ENCODE measurements at places on chromosomes 2 and 18.

DNA sequence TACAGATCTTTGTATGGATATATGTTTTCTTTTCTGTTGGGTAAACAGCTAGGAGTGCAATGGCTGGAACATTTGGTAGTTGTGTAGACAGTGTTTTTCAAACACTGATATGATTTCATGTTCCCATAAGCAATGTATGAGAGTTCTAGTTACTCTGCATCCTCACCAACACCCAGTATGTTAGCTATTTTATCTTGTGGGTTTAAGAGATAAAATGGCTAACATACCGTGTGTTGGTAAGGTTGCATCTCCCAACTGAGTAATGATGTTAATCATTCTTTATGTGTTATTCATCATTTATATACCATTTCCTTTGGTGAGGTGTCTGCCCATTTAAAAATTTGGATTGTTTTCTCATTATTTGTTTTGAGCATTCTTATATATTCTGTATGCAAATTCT is 65.7 kb downstream of the LYPD6B start:
- DNase-seq: no peak

- DNase-seq: no peak
Measured at GRCh38 chr18:57077005-57077765, 69.7 kb upstream of the BOD1L2 start.

DNA sequence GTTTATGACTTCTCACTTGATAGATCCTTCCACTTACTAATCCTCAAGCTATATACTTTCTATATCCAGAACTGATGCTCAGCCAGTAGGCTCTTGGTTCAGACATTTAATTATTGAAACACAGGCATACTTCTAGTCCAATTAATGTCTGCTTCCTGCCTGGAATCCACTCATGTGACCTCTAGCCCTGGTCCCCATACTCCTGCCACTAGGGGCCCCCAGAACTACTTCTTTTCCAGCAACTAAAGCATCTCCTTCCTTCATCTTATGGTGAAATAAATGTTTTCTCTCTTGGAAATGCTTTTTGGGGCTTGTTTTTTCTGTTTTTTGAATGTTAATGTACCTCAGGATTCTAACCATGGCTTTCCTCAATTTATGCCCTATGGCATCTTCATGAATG is 527.6 kb downstream of the SATB2 start:
- DNase-seq: no peak

DNA sequence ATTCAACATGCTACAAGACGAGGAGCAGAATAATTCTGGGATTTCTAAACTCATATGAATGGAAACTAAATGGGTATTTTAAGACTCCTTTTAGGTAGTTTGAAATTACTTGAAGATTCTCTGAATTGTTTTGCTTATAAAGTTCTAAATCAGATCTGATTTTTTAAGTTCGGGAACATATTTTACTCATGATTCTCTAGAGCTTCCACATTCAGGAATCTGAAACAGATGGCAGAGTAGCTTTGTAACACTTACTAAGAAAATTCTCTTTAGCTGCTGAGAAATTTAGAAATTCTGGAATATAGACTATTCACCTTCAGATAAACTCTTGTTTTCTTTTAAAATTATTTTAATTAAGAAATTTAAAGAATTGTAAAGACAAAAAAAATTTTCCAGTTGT is 13.7 kb downstream of the RBBP8 start:
- peak; percentile 41 for DNase-seq

DNA sequence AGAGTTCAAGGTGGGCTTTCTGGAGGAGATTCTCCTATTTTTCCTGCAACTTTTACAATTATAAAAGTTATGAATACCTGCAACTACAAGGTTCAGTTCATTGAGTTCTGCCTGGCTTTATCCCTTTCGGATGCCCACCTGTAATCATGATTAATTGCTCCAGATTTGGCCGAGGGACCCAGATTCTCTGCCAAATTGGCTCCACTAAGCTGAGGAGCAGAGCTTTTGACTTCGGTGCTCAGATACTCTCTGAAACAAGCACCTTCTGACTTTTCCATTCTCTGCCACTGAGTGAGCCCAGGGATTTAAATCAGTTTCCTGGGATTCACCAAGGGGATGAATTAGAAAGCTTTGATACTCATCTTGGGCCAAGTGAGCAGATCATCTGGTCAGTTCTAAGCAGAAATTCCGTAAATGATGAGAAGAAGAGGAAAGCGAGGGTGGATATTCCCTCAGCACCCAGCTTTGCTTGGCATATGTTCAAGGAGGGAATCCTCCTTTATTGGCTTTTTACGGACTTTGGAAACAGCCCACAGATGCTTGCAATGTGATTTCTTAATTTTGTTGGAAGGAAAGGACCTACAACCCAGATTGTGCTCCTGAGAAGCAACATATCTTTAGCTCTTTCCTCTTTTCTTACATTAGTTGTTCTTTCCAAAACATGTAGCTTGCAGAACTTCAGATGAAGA is 179.2 kb downstream of the SETBP1 start:
- DNase-seq: no peak

GRCh38 chr18:51897884-51898283 is 442.1 kb upstream of the DCC start:
- DNase-seq: no peak

DNA sequence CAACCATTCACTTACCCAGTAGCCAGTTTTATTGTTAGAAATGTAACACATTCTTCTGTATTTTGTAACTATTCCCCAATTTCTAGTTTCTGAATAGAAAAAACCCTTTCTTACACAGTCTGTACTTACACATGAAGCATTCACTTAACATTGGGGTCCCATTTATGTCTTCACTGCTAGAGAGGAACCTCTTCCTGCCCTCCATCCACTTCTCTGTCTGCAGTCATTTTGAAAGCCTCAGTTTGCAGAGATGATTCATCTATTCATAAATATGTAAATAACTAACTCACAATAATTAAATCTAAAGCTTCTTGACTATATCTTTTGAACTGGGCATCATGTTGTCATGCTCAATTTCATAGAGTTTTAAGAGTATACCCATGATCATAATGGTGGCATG is 55.9 kb downstream of the ZRANB3 start:
- no peak for DNase-seq

DNA sequence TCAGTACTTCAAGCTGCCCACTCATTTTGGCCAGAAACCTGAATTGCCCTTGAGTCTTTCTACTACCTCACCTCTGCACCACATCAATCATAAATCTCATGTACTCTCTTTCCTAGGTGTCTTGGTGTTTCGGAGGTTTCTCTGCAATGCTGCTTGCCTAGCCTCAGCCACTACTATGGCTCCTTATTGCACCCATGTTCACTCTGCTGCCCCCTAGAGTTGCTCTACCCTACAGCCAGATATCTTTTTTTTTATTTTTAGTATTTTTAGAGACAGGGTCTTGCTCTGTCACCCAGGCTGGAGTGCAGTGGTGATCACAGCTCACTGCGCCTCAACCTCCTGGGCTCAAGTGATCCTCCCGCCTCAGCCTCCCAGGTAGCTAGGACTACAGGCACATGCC is 413.0 kb downstream of the PTPRM start:
- no peak for DNase-seq

DNA sequence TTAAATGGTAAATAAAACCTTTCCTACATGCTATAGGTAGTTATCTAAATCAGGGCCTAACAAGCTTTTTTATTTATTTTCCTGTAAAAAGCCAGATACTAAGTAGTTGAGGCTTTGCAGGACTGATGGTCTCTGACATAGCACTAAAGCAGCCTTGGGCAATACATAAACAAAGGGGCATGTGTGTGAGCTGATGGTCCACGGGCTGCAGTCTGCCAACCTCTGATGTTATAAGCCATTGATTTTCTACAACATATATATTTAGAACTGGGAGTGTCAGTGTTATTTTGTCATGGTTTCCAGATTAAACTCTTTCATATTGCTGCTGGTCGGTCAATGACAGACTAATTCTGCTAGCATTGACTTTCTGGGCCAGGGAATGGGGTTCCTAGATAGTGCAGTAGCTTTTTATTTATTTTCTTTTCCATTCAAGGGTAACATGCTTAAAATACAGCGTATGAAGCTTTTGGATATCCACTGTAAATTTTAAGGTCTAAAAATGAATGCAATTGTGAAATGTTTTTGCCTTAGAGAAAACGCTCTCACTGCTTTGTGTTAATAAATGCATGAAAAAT is 134.0 kb downstream of the NEDD4L start:
- DNase-seq: no peak

DNA sequence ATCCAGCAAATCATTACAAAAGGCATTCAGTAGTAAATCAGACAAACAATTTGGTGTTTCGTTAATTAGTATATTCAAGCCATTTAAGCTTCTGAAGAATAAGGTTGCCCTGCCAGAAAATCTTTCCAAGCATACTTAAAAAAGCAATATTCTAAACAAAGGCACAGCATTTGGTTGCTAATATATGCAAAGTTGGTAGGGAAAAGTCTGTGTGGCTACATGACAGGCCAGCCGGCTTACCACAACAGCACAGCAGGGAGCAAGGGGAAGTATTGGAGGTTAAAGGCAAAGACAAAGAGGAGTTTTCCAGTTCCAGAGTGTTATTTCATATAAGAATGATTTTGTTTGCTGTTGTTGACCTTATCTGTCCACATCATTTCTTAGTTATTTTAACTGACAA is 282.3 kb downstream of the MBD5 start:
- DNase-seq: no peak

DNA sequence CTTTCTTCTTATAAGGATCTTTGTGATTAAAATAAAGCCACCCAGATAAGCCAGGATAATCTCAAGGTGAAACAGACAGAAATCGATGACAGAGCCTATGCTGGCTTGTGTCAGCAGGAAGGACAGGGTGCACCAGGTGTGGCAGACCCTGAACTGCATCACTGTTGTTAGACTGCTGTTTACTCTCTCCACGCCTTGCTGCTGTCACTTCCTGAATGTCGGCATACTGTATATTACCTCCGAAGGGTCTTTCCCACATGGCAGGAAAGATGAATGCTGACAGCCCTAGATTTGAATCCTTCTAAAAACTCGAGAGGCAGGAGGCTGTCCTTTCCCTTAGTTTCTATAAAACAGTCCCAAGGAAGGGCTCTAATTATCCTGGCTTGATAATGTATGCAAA is 18.9 kb upstream of the TMEM163 start:
- DNase-seq: no peak

DNA sequence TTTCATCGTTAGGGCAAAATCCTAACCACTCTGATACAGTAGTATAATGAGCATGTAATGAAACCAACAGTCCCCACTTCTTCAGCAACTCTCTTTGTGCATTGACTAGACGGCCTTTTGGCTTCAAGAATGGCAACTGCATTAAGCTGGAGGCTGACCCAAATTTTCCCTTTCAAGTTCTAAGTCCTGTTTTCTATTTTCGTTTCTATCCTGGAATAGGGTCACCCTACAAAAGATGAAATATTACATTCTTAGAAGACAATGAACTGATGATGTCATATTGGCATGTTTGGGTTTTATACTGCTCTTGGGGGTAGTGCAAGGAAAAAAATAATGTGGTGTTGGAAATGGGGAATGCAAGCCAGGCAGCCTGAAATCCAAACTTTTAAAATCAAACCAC is 254.4 kb downstream of the ETAA1 start:
- DNase-seq: no peak

DNA sequence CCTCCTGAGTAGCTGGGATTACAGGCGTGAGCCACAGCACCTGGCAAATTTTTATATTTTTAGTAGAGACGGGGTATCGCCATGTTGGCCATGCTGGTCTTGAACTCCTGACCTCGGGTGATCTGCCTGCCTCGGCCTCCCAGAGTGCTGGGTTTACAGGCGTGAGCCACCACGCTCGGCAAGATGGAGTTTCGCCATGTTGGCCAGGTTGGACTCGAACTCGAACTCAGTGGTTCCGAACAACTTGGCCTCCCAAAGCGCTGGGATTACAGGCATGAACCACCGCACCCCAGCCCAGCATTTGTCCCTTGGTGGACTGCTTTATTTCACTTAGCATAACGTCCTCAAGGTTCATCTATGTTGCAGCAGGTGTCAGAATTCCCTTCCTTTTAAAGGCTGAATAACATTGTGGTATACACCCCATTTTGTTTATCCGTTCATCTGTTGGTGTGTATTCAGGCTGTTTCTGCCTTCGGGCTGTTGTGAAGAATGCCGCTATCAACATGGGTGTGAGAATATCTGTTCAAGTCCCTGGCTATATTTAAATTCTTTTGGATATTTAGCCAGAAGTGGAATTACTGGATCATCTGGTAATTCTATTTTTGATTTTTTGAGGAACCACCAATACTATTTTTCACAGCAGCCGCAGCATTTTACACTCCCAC is 1.2 kb upstream of the CENPA start:
- no peak for DNase-seq

- no peak for DNase-seq
Measured at GRCh38 chr18:2312440-2312839, 258.9 kb downstream of the METTL4 start.

DNA sequence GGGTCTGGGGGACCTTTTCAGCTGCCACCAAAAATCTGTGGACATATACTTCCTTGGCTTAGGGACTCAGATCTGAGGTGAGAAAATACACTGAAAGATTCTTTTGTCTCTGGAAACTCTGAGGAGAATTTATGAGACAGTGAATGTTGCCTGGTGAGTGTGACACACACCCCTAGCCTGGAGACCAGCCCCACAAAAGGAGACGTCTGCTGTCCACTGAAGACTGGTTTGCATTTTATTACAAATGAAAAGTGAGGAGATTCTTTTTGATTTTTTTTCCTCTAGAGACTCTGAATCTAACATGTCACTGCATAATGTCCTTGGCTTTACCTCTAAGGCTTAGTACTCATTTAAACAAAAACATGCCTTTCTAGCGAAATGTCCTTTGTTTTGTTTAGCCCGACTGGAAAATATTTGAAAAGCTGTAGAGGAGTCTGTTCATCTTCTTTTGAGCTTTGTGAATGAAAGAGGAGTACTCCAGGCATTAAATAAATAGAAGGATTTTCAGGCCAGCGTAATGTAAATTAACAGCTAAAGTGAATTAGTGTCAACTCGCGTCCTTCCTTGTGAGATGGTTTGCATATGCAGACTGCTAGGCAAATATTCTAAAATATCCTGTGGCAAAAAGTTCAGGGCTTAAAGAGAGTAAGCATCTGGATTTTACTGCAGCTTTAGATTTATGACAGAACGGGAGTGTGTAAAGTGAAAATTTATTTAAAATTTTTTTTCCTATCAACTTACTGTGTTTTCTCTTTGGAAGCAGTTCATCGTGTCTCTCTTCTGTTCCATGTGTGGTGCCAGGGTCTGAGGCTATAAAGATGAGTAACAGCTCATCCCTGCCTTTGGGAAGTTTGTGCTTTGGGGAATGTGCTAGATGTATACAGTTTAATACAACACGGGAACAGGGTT is 125.4 kb downstream of the VWA3B start:
- no peak for DNase-seq

Measured in AG04449 (cell line).